ENCODE measurements at places on chromosomes 1 and 21.

DNA sequence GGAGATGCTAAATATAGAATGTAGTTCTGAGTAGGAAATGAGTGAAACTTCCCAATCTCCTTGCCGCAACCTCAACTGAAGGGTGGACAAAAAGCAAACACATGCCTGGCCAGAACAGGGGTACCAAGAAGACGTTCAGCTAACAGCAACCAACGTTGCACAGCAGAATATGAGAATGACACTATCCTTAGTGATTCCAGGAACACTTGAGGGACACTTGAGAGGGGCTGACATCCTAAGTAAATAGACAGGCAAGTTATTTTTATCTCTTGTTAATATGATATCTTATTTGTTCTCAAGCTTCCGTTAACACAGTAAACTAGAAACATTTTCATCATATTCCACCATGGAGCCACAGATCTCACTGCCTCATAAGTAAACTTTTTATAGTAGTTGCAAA, 908 bp downstream of the KRTAP19-1 start:
- DNase-seq: no peak

- no peak for DNase-seq
Measured at GRCh38 chr21:41974752-41975053, 20.9 kb upstream of the C2CD2 start.

GRCh38 chr1:54407154-54407403, 885 bp upstream of the SSBP3 start:
- no peak for DNase-seq

DNA sequence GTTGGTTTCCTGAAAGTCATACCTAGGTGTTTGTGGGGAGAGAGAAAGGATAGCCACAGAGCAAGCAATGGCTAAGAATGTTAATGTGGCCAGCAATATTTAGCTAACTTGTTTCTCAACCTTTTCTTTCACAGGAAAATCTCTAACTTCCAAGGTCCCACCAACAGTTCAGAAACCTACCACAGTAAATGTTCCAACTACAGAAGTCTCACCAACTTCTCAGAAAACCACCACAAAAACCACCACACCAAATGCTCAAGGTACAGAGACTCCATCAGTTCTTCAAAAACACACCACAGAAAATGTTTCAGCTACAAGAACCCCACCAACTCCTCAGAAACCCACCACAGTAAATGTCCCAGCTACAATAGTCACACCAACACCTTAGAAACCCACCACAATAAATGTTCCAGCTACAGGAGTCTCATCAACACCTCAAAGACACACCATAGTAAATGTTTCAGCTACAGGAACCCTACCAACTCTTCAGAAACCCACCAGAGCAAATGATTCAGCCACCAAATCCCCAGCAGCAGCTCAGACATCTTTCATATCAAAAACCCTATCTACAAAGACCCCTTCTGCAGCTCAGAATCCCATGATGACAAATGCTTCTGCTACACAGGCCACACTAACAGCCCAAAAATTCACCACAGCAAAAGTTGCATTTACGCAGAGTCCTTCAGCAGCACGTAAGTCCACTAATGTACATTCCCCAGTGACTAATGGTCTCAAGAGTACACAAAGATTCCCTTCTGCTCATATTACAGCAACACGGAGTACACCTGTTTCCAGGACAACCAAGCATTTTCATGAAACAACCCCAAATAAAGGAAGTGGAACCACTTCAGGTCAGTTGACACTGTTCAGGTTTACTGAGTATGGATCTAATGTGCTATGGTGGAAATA, 15.3 kb downstream of the CD55 start:
- DNase-seq: no peak

DNA sequence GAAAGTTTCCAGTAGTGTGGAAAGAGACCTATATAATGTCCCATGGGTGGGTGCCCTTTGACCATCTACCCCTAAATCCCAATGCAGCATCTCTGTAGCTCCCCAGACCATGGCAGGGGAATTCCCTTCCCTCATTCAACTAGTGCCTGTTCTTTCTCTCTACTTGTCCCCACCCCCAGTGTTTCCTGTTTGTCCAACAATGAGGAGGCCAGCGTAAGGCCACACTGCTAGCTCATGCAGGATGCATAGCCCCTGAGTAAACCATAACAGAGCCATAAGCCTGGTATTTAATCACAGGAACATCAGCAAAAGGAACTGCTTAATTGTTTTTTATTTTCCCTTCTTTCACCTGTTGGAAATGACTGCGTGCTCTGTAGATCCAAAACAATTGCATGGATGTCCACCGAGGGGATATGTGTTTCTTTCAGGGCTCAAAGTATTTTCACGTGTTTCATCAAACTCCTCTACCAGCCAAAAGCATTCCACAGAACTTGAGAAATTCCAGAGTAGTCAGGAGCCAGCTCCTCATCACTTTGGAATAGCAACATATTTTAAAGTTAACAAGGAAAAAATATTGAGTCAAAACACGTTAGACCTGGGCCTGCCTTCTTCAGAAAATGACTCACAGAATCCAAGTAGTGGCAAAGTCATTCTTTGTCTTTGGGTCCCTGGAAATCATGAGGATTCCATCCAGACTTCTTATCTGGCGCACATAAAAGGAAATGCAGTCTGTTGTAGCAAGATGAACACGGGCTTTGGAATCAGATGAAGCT, 162.5 kb upstream of the SGIP1 start:
- DNase-seq: peak; percentile 88

DNA sequence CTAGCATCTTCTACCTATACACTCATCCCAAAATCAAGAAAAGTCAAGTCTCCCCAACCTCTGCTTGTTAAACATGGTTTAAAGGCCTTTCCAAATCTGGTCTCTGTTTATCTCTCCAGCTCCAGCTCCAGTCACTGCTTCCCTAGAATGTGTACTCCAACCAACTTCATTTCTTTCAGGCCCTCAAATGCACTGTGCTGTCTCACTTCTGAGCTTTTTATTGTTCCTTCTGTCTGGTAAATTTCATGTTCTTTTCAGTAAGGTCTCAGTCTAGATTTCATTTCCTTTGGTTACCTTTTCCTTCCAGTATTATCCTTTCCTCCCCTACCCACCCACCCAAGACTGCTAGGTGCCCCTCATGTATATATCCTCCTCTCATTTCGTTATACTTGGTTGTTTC, 3.7 kb downstream of the COL24A1 start:
- no peak for DNase-seq

DNA sequence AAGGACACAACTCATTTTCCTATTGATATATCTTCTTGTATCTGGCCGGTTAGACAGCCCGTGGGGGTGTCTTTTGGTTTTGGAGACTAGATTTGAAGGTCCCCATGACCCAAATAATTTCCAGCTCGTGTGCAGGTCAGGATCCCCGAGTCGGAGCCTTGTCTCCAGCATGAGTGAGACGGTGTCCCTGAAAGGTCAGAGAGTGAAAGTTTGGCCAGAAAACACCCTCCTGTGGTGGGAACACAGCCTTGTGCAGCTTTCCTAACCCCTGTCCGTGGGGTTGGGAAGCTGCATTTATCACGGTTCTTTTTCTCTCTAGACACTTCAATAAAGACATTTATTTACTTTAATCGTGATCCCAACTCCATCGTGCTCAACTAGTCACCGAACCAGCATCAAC, 17.6 kb downstream of the COQ8A start:
- no peak for DNase-seq

- no peak for DNase-seq
Measured at GRCh38 chr1:243814718-243815117, 35.3 kb downstream of the AKT3 start.

GRCh38 chr1:92774407-92774806, 10.5 kb downstream of the EVI5 start:
- DNase-seq: no peak

- no peak for DNase-seq
Measured at GRCh38 chr1:11990303-11991032, 10.2 kb downstream of the MFN2 start.

DNA sequence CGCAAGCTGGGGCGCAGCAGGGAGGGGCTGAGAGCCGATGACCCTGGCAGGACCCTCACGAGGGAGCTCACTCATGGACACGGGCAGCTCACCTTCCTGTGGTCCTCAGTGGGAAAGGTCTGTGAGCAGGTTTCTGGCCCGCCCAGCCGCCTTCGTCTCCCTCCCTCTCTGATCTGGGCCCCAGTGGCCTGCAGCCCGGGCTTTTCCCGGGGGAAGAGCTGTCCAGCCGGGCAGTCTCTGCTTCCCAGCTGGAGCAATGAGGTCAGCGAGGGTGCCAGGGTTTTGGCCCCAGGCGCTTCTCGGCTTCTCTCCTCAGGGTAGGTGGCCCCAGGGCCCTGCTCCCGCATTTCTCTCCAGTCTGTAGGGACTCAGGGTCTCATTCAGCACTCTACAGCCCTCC, 22.2 kb upstream of the ARHGEF16 start:
- peak; percentile 26 for DNase-seq

DNA sequence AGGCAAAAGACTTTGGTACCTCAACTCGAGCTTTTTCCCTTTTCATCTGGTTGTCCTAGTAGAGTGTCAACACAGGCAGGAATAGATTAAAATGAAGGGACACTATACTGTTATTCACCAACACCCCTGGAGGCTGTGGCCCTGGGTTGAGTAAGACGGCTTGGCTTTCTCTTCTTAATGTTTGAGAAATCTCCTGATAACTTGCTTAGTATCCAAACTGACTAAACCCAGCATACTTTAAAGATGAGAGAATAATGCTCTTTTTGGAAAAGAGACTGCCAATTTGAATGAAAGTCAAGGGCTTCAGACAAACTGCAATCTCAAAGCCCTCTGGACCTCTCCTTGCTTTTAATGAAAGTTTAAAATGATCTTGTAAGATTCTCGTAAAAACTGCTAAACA, 2.6 kb upstream of the SLC30A1 start:
- DNase-seq: peak; percentile 92

DNA sequence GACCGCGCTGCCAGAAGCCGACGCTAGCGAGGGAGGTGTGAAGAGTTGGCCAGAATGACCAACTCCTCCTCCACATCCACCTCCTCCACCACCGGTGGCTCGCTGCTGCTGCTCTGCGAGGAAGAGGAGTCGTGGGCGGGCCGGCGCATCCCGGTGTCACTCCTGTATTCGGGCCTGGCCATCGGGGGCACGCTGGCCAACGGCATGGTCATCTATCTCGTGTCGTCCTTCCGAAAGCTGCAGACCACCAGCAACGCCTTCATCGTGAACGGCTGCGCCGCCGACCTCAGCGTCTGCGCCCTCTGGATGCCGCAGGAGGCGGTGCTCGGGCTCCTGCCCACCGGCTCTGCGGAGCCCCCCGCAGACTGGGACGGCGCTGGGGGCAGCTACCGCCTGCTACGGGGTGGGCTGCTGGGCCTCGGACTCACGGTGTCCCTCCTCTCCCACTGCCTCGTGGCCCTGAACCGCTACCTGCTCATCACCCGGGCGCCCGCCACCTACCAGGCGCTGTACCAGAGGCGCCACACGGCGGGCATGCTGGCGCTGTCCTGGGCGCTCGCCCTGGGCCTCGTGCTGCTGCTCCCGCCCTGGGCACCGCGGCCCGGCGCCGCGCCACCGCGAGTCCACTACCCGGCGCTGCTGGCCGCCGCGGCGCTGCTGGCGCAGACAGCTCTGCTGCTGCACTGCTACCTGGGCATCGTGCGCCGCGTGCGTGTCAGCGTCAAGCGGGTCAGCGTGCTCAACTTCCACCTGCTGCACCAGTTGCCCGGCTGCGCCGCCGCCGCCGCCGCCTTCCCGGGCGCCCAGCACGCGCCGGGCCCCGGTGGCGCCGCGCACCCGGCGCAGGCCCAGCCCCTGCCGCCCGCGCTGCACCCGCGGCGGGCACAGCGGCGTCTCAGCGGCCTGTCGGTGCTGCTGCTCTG, 1.2 kb downstream of the GPR88 start:
- DNase-seq: peak; percentile 47

GRCh38 chr1:6143395-6143794, 36.7 kb downstream of the CHD5 start:
- DNase-seq: no peak

DNA sequence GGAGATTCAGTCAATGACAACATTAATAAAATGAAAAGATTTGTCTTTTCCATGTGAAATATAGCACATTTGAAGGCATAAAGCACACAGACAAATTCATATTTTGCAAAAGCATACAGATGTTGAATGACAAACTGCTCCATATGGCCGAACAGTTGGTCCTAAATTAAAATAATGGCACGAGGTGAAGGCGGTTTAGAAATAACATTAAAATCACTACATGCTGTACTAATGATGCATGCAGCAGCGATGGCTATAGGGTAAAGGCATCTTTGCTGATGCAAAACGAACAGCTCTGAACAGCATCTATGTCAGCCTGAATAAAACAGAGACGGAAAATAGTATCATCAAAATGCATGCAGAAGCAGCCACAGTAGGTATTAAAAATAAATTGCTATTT, 102.6 kb downstream of the TTLL7 start:
- no peak for DNase-seq

- DNase-seq: no peak
Measured at GRCh38 chr1:17393230-17393629, 21.2 kb downstream of the PADI6 start.

GRCh38 chr1:184283999-184284398, 102.8 kb upstream of the C1orf21 start:
- peak; percentile 61 for DNase-seq

DNA sequence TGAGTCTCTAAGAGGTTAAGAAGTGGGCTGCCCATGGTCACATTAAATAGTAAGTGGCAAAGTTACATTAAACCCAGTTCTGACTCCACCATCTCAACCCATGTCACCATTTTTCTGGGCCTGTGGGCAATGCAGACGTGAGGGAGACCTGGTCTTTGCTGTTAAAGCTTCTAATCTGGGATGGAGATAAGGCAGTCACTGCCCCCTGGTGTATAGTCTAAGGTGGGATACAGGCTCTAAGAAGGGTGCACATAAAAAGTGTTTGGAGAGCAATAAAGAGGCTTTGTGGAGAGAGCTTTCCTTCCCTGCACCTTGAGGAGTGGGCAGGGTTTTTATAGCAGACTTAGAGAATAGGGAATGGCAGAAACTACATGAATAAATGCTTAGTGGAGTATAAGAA, 141.3 kb downstream of the ROR1 start:
- DNase-seq: peak; percentile 33

DNA sequence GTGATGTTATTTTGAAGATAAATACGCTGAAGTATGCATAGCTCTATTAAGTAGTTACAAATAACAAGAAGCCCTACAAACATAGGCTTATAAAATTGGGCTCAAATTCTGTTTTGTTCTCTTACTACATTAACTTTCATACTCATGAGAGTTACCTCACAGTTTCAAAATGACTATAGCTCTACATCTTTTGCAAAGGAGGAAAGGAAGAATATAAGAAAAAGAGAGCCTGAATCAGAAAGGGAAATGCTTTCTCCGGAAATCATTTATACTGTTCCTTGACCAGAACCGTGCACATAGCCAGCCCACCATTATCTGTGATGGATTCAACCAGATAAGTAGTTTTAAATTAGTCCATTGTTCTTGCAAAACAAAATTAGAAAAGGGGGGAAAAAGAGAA, 1252.1 kb downstream of the NCAM2 start:
- no peak for DNase-seq

DNA sequence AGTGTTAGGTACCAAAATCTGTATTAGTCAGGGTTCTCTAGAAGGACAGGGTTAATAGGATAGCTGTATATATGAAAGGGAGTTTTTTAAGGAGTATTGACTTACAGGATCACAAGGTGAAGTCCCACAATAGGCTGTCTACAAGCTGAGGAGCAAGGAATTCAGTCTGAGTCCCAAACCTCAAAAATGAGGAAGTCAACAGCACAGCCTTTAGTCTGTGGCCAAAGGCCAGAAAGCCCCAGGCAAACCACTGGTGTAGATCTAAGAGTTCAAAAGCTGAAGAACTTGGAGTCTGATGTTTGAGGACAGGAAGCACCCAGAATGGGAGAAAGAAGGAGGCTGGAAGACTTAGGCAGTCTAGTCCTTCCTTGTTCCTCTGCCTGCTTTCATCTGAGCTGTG, 487.5 kb upstream of the CHRM3 start:
- no peak for DNase-seq

All from GM23248 (cell line).